Left hindlimb (tissue), 1 donor: ENCODE measurements at places on chromosomes 6 and 20.

DNA sequence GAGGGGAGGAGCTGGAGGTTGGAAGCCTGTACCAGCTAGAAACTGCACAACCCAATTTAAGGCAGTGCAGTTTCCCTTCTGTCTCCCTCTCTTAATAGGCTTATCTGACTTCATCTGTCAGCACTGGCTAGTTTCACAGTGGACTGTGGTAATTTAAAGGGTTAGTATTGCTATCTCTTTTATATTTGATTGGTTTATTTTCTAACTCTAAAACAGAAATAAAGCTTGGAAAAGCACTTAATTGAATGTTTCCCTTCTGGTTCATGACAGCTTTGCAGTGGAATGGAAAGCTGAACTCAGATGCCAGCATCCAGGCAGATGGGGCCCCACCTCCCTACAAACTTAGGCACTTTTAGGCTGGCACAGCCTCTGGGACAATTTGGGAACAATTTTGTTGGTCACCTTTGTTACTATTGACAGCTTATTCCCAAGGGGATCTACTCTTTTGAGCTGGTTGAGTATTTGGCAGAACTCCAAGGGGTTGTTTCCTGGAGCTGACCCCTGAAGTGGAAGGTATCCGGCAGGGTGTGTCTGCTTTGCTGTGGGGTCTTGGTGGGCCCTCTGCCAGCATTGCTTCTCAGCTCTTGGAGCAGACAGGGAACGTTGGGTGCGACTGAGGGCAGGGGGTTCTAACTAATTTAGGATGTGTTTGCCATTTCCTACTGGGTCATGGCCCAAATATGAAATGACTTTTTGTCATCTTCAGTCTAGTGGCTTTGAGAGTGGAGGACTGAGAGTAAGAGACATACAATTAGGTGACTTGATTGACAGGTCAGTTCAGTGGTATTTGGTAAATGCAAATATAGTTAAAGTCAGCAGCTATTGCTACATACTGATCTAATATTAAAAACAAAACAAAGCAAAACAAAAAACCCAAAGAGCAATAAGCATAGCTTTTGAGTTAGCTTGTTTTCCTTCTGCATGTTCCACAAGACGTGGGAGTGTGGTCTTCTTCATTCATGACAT is 9.3 kb downstream of the SH3BGRL2 start:
- no peak for DNase-seq

GRCh38 chr6:145453376-145453775 is 281.9 kb downstream of the EPM2A start:
- DNase-seq = no peak

GRCh38 chr20:62400021-62400420 is 7.1 kb downstream of the CABLES2 start:
- no peak for DNase-seq

GRCh38 chr20:10667077-10667401 is 6.8 kb downstream of the JAG1 start:
- no peak for DNase-seq

- no peak for DNase-seq
Observed at GRCh38 chr20:33015114-33015484, 7.6 kb downstream of the BPIFB2 start.

DNA sequence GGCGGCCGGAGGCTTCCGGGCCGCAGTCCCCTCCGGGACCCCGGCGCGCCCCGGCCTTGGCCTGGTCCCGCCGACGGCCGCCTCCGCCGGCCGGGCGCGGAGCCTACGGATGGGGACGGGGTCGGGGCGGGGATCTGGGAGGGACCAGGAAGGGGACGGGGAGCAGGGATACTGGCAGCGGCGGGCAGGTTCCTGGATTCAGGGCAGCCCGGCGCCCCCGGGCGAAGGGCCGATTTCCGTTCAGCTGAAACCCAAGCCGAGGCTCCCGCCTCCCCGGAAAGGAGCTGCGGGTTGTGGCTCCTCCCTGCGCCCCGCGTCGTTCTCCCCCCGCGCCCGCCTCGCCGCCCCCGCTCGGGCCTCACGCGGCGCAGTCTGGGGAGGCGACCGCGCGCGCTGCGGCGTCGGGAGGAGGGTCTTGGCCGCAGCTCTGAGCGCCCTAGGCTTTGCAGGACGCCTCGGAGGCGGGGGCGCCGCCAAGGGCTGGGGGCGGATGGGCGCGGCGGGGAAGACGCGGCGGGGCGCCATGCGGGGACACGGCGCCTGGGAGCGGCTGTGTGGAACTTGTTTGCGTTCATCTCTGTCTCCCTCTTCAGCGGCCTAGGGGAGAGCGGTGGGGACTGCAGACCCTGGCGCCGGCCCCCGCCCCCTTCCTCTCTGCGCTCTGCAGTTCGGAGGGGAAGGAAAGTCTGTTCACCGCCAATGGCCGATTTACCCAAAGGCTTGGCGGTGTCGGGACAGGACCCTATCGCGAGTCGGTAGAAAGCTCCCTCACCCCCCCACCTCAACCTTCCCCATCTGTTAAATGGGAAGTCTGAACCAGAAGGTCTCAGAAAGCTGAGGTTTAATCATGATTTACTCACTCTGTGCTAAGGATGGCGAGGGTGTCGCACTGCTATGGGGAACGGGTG is 22.7 kb upstream of the TMEM181 start:
- peak; percentile 68 for DNase-seq

- DNase-seq = no peak
Observed at GRCh38 chr6:151699719-151700118, 107.8 kb upstream of the ESR1 start.

DNA sequence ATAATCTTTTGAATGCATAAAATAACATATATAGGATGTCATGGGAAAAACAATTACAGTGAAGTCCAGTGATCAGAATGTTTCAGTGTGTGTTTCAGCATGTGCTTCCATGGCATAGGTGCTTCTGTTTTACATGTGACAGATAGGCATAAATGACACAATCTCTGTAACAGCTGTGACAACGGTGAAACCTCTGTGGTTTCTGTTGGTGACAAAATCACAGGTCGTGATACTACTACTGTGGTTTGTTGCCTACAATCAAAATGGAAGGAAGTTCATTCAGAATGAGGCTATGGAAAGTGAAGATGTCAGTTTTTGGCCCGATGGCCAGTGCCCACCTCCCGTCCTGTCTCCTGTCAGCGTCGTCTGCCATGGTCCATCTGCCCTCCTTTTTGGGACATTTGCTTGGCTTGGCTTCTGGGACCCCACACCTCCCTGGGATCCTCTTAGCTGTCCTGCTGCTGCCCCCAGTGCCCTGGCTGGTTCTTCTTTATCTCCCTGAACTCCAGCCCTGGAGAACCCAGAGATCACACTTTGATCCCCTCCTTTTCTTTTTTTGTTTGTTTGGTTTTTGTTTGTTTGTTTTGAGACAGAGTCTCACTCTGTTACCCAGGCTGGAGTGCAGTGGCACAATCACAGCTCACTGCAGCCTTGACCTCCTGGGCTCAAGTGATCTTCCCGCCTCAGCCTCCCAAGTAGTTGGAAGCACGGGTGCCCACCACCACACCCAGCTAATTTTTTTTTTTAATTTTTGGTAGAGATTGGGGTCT is 79.3 kb upstream of the NAA20 start:
- DNase-seq = no peak

GRCh38 chr20:13857304-13857703 is 72.5 kb downstream of the NDUFAF5 start:
- DNase-seq = no peak

- no peak for DNase-seq
Observed at GRCh38 chr6:36378243-36378920, 9.1 kb downstream of the ETV7 start.

- DNase-seq = no peak
Observed at GRCh38 chr6:97085772-97086171, 161.2 kb downstream of the KLHL32 start.

- DNase-seq = no peak
Observed at GRCh38 chr6:72272958-72273357, 348.9 kb upstream of the KCNQ5 start.

- no peak for DNase-seq
Observed at GRCh38 chr6:159282421-159282820, 113.2 kb downstream of the FNDC1 start.

GRCh38 chr6:157158897-157159296 is 164.4 kb downstream of the TMEM242 start:
- DNase-seq = no peak

GRCh38 chr6:99138445-99138844 is 190.7 kb upstream of the FBXL4 start:
- DNase-seq = no peak

- DNase-seq = peak; percentile 87
Observed at GRCh38 chr6:16760516-16761470, at the start of gene ATXN1. ATXN1 (minus strand) TSS chr6:16761460.

- DNase-seq = peak; percentile 46
Observed at GRCh38 chr20:36950414-36951197, 902 bp downstream of the SAMHD1 start.

GRCh38 chr20:9886227-9886626 is 47.4 kb upstream of the PAK5 start:
- DNase-seq = no peak

DNA sequence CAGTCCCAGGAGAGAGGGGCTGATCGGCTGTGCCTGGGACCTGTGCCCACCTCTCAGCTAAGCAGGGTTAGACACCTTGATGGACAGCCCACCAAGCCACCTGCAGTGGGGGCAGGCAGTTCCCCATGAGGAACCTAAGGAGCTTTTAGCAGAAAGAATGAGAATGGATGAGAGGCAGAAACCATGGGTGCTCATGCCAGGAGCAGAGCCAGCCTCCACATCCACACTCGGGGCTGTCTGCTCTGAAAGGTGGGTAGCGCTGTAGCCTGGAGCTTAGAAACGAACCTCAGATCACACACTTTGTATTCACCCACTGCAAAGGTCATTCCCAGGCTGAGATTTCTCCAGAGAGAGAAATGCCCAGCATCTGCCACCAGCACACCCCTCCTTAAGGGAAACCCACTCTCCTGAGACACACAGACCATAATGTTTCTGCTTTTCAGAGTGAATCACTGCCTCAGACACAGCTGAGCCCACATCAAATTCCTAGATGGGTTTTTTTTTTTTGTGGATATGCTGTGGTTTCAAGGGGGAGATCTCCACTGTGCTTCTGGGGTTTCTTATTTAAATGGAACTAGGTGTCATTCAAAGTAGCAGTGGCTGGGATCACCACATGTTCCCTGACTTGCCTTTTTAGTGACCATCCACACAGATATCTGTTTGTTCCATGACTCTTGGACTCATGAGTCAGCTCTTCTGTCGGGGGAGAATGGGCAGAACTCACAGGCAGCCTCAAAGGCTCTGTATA is 218.9 kb downstream of the EYA2 start:
- DNase-seq = no peak

- no peak for DNase-seq
Observed at GRCh38 chr20:62303340-62304226, 786 bp downstream of the ADRM1 start.

DNA sequence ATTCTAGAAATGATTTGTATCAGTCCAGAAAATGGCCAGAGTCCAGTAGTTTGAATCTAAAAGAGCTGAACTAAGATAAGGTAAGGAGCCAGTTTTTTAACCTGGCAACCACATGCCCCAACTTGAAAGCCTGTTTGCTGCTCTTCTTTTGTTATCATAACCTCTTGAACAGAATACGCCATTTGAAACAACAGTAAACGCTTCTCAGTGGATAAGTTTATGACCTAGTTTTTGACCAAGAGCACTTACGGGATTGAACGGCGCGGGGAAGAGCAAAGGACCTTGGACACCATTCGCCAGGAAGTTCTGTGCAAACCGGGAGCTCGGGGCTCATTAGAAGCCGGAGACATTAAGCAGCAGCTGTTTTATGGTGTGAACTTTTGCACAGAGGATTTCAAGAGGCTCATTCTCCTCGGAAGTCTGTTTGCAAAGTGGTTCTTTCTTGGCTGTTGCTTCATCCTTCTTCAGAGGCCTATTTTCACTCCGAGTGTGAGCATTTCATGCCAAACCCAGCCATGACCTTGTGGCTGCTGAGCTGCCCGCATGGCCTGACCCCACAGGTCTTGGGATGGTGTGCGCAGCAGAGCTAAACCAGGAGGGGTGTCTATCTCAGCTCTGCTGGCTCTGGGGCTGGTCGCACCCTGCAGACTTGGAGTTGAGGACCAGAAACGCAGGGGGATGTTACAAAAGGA is 215.1 kb downstream of the SOX4 start:
- DNase-seq = peak; percentile 56

GRCh38 chr6:150717419-150717818 is 117.7 kb downstream of the PLEKHG1 start:
- DNase-seq = no peak

DNA sequence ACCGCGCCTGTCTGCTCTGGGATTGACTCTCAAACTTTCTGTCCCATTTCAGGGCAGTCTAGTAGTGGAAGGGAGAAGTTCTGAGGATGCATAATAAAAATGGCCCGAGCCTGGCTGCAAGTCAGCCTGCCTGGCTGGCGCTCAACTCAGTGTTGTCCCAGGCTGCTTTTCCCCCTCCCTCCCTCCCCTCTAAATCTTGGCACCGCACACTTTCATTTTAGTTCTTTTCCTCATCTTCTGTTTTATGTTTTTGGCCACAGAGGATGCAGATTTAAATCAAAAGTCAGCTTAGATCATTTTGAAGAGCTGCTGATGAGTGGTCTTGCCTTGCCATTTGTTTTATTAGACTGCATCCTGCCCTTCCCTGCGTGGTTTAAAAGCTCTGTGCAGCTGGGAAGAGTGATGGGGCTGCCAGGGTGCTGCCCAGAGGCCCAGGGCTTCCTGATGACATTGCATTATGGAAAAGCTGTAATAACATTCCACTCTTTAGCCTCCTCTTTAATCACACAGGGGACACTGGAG is 6.5 kb upstream of the UQCC2 start:
- peak; percentile 79 for DNase-seq

GRCh38 chr6:43192911-43193310 is 10.9 kb downstream of the CUL9 start:
- no peak for DNase-seq

GRCh38 chr6:101393251-101393828 is at the start of gene GRIK2:
GRIK2 (plus strand) TSS chr6:101393708.
- DNase-seq = peak; percentile 70

- no peak for DNase-seq
Observed at GRCh38 chr6:51490101-51490500, 597.3 kb downstream of the PKHD1 start.

- no peak for DNase-seq
Observed at GRCh38 chr6:111823831-111824607, 49.2 kb downstream of the FYN start.

- no peak for DNase-seq
Observed at GRCh38 chr6:133568970-133569889, 319.7 kb upstream of the TCF21 start.

- no peak for DNase-seq
Observed at GRCh38 chr6:165634101-165634880, 28.8 kb downstream of the PDE10A start.

DNA sequence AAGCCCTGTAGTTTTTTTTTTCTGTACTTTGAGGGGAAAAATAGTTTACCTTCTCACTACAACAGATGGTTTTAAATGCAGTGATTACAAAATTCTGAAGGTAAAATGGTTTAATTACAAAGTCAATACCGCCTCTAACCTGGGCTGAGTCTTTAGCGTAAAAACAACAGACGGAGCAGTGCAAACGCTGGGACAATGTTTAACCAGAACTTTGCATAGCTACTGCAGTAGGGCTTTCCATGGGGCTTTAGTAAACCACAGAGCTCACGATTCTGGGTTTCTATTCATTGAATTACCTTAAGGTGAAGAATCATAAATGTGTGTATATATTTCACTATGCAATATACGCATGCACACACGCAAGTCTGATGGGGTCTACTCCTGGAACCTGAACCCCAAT is 77.9 kb downstream of the RFX6 start:
- DNase-seq = no peak

GRCh38 chr6:21305893-21306332 is 287.6 kb upstream of the SOX4 start:
- DNase-seq = no peak

GRCh38 chr6:41722969-41723529 is 12.4 kb downstream of the TFEB start:
- DNase-seq = no peak
